ENCODE measurements at places on chromosomes 6 and 20.

GRCh38 chr20:37969949-37970855 is 63.1 kb downstream of the TTI1 start:
- no peak for DNase-seq

DNA sequence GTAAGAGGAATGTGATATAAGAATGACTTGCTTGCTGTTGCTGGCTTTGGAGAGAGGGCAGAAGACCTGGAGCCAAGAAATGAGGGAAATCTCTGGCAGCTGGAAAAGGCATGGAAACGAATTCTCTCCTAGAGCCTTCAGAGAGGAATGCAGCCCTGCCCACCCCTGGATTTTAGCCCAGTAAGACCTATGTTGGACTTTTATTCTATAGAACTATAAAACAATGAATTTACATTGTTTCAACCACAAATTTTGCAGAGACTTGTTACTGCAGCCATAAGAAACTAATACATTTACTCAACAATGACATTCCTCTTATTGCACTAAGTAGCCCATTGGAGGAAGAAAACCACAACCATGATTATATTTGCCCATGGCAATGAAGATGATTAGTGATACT is 39.5 kb upstream of the PREP start:
- no peak for DNase-seq

- DNase-seq, result peak; percentile 1
These were observed 10.6 kb upstream of the IFT52 start for GRCh38 chr20:43579861-43580793.

- peak; percentile 9 for DNase-seq
These were observed 44.8 kb downstream of the STK4 start for GRCh38 chr20:45011108-45011526.

- DNase-seq, result no peak
These were observed 8.7 kb downstream of the SLC17A5 start for GRCh38 chr6:73644941-73645591.

DNA sequence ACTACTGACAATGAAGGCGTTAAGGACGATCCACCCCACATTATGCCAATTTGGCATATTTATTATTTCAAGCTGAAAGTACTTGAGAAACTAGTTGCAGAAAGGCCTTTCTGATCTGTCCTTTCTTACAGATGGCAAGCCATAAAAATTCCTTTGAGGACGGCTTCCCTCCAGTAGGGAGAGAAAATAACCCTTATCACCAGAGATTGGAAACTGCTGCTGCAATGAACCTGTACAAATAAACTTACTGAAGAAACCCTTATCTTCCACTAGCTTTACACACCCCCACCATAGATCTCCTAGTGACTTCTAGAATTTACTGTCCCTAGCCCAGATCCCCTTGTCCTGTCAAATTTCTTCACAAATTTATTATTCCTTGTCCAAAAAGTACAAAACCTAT is 105.2 kb downstream of the MAP7 start:
- no peak for DNase-seq

DNA sequence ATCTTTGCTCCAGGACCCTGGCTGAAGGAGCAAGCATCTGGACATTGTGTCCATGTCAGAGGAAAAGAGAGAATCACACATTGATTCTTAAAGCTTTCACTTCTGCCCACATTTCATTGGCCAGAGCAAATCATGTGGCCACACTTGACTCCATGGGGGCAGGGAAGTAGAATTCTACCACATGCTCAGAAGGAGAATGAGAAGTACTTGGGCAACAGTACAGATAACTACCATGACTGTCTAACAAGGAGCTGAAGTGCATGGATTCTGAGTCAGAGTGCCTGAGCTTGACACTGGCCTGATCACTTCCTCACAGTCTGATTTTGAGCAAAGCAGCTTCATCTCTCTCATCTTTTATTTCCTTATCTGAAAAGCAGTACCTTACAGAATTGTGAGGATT is 38.6 kb downstream of the GHRH start:
- DNase-seq, result no peak

DNA sequence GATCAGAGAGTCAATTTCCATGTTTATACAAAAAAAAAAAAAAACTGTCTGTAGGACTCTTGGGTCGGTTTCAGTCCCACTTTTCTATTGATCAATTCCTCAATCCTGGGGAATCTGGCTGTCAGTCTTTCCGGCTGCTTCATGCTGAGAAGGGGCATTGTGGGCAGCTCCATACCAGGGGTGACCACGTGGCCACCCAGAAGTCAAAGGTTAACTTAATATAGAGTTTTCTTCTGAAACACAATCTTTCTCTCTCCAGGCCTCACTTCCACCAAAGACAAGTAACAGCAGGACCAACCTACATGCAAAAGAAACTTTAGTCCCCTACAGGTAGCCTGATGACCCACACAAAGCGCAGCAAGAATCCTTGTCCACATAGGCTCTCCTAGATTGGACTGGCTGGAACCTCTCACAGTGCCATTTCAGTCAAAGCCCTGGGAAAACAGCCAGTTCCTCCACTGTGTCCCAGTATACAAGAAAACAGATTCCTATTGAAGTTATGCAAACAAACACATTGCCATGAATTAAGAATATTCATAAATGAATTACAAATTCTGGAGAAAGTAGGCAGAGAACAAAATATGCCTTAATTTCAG is 18.5 kb upstream of the SERPINB9 start:
- no peak for DNase-seq

- no peak for DNase-seq
These were observed 10.1 kb upstream of the SSR1 start for GRCh38 chr6:7323074-7323473.

GRCh38 chr20:32249030-32249738 is 28.3 kb upstream of the KIF3B start:
- DNase-seq, result no peak

DNA sequence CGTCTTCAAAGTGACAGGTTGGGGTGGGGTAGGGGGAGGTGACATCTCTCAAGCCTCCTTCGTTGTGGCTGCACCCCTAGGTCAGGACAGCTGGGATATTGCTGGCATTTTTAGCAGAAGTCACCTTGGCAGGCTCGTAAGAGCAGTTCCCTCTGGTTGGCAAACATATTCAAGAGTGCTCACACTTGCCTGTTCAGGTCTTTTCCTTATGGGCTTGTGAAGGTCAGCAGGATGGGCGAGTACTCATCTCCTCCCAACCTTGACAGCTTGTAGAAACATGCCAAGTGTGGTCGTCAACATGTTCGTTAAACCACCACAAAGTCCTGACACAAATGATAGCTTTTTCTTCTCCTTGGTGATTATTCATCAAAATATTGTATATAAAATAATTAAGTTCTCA is 113.6 kb downstream of the HDGFL1 start:
- DNase-seq, result no peak

DNA sequence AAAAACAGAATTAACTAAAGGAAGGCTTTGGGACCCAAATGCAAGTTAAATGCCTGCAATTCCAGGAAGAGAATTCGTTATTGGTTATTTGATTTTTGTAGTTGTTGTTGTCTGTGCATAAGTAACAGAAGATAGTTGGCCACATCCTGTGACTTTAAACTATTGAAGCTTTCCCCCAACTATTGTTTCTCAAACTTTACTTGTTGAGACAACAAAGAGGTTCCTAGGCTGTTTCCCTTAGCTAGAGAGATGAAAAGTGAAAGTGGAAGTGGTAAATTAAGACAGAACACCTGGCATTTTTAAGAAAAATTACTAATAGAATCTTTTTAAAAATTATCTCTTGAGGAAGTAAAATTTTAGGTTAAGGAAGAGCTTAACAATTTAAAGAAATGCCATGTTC is 525.2 kb downstream of the PKHD1 start:
- no peak for DNase-seq

DNA sequence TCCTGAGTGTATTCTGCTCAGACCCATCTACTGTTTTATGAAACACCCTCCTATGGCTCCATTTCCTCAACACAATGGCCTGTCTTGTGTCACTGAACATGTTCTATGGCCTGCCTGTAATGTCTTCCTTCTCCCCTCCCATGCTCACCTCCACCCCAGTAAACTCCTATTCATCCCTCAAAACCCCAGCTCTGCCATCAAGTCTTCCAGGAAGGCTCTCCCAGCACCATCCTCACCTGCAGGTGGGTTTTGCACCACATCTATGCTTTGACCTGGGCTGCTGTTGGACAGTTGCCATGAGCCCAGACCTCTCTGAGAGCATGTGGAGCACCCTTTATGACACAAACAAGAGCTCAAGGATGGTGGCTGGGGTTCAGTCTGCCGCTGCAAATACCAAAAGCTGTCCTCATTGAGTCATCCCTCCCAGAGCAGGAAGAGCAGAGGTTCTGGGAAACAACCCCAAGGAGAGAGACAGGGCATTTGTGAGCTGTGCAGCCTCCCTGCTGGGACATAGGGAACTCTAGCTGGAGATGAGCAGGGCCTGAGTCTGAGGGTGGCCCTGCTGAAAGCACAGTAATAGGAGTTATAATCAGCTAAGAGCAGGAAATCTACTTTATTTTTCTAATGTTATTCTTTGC is 93.8 kb upstream of the CD93 start:
- no peak for DNase-seq

DNA sequence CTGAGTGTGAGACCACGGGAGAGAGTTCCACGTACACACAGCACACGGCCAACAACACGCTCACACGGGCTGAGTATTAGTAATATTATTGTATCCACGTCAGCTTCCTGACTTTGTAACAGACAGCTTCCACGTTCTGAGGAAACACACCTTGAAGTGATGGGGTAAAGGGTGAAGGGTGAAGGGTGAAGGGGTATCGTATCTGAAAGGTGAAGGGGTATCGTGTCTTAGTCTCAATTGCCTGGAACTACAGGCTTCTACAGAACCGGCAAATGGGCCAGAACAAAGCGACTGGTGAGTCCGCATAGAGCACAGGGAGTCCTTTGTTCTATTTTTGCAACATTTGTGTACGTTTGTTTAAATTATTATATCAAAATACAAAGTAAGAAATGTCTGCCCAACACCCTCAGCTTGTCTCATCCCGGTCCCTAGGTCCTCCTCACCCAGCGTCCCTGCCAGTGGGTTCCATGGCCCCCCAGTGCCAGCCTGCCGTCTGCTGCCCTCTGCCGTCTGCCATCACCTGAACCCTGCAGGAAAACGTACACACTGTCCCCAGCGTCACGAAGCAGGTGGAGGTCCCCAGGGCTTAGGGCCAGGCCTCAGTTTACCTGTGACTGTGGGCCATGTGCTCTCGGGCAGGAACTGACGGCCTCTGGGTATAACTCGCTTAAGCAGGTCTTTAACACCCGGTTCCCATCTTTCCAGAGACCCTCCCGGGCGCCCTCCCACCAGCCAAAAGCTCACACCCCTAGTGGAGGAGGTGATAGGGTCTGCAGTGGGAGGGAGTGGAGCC is 4.4 kb upstream of the HELZ2 start:
- DNase-seq, result no peak

DNA sequence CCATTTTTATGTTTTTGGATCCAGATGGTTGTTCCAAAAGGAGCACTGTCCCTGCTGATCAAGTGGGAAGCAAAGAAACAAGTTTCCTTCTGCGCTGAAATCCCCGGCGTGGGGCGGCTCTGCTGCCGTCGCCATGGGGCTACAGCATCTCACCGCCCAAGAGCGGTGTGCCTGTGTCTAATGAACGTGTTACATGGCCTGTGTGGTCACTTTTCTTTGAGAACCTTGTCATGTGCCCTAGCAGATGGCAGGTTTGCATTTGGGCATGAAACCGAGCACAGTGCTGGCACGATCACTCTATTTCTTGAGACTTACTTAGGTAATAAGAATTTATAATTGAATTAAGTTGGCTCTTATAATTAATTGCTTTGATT is 51.9 kb downstream of the ZDHHC14 start:
- no peak for DNase-seq

DNA sequence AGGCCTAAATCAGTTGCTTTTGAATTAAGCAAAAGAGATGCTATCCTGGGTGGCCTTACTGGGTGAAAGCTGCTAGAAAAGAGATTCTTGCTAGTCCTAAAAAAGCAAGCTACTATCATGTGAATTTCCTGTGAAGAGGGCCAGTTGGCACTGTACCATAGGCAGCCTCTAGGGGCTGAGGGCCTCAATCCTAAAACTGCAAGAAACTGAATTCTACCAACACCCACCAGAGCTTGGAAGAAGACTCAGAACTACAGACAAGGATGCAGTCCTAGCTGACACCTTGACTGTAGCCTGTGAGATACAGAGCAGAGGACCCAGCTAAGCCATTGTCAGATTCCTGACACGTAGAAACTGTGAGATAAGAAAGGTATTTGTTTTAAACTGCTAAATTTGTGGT is 24.5 kb downstream of the CLIC5 start:
- no peak for DNase-seq

GRCh38 chr20:57621421-57622200 is 1.4 kb upstream of the ZBP1 start:
- no peak for DNase-seq

DNA sequence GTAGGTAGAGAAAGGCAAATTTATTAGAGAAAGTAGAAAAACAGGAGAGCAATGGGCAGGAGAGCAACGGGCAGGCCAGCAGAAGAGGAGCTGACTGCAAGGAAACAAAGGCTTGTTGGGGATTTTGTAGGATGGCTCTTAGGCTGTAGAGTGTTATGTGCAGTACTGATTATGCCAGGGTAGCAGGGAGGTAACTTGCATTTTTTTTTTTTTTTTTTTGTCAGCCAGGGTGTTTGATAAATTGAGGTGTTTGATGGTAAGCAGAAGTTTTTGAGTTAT is 36.2 kb upstream of the IER3 start:
- no peak for DNase-seq

- DNase-seq, result peak; percentile 59
These were observed 587 bp downstream of the PDSS2 start for GRCh38 chr6:107458672-107459282.

GRCh38 chr6:134372603-134373281 is 54.8 kb upstream of the SGK1 start:
- DNase-seq, result no peak

DNA sequence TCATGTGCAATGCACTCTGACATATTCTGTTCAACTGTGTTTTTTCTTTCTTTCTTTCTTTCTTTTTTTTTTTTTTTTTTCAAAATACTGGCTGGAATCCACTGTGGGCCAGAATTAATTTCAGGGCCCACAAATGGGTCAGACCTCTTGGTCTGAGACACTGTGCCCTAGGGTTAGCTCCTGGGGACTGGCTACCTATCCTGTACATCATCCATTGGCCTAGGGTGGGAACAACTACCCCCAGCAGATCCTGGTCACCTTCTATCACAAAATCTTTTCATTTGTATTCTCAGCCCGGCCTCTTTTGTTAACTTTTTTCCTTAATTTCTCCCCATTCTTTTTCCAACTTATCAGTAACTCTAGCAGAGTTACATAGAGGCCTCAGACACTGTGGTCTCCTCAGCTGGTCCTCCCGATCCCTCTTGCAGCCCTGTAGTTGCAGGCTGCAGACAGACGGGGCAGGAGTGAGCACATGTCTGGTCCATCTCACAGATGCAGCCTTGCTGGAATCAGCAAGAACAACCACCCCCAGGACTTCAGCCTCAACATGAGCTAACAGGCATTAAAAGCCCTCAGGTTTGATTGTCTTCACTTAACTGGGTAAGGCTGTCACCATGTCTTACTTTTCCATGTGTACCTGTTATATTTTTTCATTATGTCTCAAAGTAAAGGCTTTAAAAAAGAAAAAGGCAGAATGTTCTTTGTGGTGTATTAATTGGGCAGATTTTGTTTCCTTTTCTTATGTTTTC is 41.3 kb downstream of the TXLNB start:
- peak; percentile 10 for DNase-seq

DNA sequence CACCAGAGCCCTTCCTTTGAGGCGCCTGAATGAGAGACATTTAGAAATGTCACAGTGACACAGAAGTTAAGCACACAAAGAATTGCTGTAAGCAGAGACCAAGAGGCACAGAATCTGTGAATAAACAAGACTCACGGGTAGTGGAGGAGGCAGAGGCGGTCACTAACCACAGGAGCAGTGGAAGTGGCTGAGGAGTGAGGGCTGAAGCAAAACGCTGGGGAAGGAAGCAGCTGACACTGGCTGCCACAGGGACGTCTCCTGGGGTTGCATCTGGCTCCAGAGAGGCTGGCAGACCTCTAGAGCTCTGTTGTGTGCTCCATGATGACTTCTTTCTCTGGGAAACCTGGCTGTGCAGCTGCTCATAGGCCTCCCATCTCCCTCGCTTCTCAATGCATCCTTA is 65.0 kb upstream of the SLC2A12 start:
- DNase-seq, result no peak
